ENCODE measurements at places on chromosomes 1 and 21. TPM values are rescaled to one million over a fixed set of nuclear protein-coding genes. Genes with fewer than 3 reads are reported as not detected.

The OR2L3 gene
- not detected for total RNA-seq

The TDRD5 gene
- total RNA-seq: not detected

The TGFB2 gene
- total RNA-seq: not detected

The INPP5B gene
- 28.9 TPM for total RNA-seq

The C8B gene
- not detected for total RNA-seq

The GPR61 gene
- 0.16 TPM for total RNA-seq

The CLDN17 gene
- not detected for total RNA-seq
